ENCODE measurements at places on chromosomes 6 and 20.
A peak's percentile ranks its signal among the peaks of the same experiment; 100 is the strongest.

GRCh38 chr6:37865504-37865903 lies 46.0 kb downstream of the ZFAND3 start:
- DNase-seq = no peak

DNA sequence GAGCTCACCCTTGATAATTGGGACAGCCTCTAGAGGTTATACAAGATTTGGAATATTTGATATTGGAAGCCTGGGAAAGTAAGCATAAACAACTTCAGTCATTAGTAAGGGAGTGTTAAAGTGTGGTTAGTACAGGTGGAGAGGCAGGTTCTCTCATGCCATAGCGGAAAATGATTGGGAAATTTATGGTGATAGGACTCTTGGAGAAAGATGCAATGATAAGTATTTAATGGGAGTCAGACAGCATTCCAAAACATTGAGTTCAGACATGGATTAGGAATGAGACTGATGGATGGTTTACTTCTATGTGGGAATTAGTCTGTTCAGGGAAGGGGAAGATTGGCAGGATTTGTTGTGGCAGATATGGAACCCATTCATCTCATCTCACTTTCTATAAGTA lies 152.7 kb downstream of the MCHR2 start:
- DNase-seq = no peak

- DNase-seq = no peak
Observed at GRCh38 chr20:36784900-36785299, 11.3 kb upstream of the DSN1 start.

DNA sequence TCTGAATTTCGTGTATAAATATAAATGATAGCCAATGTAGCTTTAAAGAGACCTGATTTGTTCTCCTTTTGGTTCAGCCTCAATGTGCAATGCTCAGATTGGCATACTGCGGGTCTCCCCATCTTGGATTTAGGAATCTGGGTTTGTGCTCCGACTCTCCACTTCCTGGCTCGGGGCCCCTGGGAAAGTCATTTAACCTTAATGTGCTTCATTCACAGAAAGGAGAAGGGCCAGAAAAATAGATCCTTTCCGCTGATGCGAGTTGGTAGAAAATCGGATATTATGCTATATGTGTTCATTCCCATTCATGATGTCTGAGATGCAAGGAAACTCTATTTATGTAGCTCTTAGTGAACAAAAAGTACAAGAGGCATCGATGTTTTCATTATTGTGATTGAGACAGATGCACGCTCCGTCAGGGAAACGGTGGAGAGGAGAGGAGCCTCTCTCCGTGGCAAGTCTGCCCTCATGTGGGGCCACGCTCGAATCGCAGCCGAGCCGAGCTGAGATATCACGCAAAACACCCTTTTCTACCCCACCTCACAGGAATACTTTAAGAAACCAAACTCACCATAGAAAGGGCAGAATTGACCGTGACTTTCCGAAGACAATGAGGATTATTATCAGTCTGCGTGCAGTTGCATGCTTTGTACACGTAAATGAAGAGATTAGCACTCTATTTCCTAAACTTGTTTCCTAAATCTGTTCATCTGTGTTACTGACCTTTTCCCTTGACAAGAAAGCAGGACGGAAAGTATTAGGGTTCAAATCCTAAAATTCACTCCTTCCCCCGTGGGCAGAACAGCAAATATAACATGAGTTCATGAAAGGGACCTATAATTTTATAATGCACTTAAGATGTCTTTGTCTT lies 136.6 kb downstream of the COL9A1 start:
- DNase-seq = peak; percentile 61

DNA sequence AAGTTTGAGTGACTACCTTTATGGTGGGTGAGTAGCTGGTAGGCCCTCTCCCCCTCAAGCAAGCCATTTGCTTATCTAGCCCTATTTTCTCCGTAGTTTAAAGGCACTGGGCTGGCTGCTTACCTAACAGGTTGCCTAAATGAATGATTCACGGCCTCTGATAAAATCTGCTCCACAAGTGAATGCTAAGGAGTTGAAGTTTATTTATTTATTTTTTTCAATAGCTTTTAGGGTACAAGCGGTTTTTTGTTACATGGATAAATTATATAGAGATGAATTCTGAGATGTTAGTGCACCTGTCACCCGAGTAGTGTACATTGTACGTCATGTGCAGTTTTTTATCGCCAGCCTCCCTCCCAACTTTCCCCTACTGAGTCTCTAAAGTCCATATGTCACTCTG lies 8.3 kb upstream of the CDH26 start:
- DNase-seq = no peak

DNA sequence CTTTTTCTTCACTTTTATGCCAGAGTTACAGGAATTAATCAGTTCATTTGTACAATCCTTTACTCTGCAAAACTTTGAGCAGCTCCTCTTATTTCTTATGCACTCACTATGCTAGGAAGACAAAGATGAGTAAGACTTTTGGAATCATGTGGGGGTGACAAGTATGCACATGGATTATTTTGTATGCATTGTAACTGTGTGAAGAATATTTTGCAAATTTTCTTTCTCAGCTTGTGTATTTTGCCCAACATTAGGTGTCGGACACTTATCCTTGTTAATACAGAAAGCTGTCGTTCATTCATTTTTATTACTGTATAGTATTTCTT lies 88.6 kb downstream of the PPP1R14C start:
- DNase-seq = no peak

GRCh38 chr20:3168079-3168828 lies 5.1 kb downstream of the LZTS3 start:
- DNase-seq = peak; percentile 97

DNA sequence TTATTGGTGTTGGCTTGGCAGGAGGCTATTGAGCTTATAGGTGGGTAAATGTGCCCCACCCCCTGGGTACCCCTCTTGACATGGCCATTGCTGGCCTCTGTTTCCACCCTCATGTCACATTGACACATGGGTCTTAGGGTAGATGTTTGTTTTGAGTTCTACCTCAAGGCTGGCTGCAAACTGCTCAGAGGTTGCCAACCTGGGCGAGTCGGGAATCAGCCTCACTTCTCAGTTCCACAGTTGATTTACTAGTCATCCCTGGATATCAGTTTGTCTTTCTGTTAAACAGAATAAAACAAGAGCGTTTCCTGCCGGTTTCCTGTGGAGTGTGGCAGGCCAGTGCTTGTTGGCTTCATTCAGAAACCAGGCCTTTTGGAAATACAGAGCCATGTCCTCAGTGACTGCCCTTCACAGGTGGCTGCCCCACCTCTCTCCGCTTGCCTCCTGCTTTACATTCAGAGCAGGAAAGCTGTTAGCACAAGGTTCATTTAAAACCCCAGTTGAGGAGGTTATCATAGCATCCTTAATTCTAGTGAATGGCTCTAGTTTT lies 105.6 kb downstream of the TCP11 start:
- no peak for DNase-seq

- no peak for DNase-seq
Observed at GRCh38 chr6:33745548-33745947, 1.2 kb downstream of the IP6K3 start.

Measured in HuH-7 (cell line).